ENCODE measurements at places on chromosomes 1 and 21. TPM values are rescaled to one million over a fixed set of nuclear protein-coding genes. Genes with fewer than 3 reads are reported as not detected.

GRCh38 chr1:64624808-64625207 lies 120.1 kb upstream of the RAVER2 start:
- no peak for DNase-seq

- DNase-seq = no peak
Measured at GRCh38 chr1:27940297-27940696, 5.5 kb downstream of the SMPDL3B start.

DNA sequence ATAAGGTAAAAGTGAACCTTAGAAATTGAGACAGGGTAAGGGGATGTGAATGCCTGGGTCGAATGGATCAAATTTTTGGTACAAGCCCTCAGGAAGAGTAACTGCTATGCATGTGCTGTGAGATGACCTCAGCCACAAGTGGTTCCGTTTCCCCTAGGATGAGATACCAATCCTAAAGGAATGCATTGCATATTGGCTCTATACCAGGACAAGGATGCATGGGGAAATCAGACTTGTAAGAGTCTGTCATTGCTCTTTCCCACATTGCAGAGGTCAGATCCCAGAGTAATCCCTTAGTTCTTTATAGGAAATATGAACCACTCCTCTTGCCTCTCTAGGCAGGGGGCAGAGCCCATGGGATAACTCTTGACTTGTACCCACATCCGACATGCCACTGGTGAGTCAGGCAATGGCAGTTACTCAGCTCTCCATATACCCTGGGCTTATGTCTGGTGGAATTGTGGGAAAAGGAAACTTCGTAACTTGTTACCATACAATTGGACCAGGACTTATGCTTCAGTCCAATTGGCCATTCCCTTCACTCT lies 428.3 kb upstream of the ZRANB2 start:
- no peak for DNase-seq

DNA sequence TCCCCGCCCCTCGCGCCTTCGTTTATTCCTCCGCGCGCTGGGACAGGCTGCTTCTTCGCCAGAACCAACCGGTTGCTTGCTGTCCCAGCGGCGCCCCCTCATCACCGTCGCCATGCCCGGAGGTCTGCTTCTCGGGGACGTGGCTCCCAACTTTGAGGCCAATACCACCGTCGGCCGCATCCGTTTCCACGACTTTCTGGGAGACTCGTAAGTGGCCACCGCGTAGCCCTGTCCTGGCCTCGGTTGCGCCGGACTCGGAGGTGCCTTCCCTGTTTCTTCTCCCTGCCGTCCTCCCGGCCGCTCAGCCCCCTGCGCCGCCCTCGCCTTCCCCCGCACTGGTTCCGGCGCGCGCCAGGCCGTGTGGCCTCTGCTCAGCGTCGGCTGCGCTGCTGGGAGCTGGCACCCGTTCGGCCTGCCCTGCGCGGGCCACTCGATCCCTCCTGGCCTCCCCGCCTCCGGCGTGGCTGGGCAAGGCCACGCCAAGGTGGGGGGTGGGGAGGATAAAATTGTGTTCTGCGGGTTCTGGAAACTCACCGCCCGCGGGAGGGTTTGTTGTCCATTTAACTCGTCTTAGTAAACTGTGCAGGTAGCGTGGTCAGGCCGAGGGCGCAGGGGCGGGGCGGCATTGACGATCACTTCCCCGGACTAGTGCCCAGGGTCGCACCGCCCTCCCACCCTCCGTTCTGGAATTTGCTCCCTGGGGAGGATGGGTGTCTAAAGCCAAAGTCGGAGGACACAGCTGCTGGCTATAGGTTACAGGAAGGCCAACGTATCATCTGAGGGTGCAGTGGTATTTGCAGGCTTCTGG lies at the start of gene PRDX6:
Gene PRDX6 (plus strand): TSS at position 50 of the 808 bp plus-strand sequence. CDS start 63 bp downstream, at position 113.
- peak; percentile 97 for DNase-seq

DNA sequence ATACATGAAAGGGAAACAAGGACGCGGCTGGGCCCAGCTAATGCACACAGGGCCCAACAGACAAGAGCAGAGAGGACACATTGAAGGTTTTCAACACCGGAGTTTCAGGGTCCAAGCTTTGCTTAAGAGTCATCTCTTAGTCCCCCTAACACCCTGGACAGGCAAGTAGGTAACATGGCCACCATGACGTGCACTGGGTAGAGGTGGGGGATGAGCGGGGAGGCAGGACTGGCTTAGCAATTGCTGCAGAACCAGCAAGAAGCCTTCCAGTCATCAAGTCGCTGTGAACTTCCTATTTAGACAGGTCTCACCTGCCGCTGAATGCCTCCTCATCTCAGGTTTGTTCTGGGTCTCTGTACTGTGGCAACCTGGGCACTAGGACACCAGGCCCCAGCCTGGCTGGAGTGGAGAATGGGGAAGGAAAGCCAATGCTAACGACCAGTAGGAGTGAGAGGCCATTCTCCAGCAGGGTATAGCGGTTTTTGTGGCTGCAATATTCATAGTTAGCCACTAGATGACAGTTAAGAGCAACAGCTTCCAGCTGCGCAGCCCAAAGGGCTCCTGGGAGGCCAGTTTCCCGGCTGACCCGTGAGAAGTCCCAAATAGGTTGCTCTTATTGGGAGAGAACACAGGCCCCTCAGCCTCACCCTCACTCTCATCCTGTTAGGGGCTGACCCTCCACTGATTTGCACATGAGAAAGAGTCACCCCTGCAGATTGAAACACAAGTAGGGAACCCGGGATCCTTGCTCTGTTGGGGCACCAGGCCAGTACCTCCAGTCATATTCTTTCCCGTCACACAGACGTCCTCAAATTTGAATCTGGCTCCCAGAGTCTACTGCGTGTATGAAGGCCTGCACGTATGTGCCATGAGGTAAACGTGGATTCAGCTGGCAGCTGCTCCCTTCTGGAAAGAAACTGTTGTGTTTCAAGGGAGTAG lies 6.0 kb upstream of the PIGC start:
- DNase-seq = no peak

DNA sequence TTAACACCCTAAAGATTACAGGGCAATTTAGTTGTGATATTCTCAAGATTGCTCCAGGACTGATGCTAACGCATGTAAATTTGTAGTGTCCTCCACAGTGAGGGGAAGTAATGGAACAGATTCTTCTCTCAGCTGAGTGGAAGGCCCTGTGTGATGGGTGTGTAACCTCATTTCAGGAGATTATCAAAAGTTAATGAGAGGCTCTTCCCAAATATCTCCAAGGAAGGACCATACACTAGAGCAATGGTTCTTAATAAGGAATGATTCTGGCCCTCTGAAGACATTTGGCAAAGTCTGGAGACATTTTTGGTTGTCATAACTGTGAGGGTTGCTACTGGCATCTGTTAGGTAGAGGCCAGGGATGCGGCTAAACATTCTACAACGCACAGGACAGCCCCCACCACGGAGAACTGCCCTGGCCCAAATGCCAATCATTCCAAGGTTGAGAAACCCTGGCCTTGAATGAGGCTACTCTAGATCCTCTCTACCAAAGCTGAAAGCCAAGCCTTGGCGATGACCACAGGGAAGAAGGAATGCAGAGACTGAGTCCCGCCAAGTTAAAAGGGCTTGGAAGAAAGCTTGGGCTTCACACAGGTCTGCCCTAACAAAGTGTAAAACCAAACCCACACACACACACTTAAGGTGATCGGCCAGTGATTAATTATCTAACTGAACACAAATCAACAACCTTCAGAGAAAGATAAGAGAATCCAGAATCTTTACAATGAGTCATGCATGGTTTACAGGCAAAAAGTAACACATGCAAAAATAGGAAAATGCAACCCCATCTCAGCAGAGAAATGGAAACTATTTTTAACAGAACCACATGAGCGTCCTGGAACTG lies 135.8 kb downstream of the SYF2 start:
- no peak for DNase-seq

- no peak for DNase-seq
Measured at GRCh38 chr1:150015651-150016131, 5.2 kb upstream of the OTUD7B start.

GRCh38 chr1:21622466-21623315 lies 46.5 kb downstream of the RAP1GAP start:
- no peak for DNase-seq

DNA sequence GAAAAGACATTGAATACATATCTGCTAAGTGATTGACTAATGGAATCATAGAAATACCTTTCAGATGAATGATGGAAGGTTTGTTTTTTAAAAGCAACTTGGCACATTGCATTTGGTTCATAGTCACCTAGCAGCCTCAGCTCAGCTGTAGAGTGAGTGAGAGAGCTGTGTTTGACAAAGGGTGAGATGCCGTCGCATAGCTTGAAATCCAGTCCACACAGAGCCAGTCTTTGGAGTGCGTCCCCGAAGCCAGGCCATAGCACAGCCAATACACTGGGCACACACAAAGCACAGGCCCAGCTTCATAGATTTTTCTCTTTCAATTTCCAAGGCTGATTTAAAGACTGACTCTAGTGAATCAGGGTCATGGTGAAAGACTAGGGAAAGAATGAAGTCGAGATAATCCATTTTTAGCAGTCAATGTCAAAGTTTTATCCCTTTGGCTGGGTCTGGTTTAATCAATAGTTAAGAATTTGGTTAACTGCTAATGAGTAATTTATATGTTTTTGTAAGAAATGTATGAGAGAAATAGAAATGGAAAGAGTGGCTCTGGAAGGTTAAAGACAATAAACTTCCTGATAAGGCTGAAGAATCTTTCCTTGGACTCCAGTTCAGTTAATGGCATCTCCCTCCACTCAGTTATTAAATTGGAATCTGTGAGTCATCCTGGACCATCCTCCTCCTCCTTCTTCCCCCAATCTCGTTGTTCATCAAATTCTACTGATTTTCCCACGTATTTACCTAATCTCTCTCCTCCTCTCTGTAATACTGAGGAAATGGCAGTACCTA lies 101.2 kb upstream of the IRF2BP2 start:
- DNase-seq = no peak

GRCh38 chr1:28249013-28249865 lies 10.1 kb upstream of the SESN2 start:
- DNase-seq = no peak

GRCh38 chr21:16969636-16970035 lies 543.2 kb upstream of the CXADR start:
- no peak for DNase-seq

DNA sequence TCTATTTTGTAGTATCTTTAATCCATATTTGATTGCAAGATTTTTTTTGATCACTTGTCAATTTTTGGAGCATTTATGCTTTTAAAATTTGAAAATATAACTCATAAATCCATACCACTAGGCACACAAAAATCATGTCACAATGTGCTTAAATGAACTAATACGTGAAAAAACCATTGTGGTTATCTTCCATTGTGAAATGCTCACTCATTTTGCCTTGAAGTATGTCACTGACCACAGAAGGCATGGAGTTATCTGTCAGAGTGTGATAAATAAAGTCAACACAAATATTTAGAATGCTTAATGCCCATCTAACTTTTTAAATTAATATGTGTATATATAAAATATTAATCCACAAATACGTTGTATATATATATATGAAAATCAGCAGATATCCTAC lies 347.2 kb downstream of the PTPRC start:
- DNase-seq = no peak

- no peak for DNase-seq
Measured at GRCh38 chr1:32622806-32623681, 27.3 kb downstream of the ZBTB8OS start.

DNA sequence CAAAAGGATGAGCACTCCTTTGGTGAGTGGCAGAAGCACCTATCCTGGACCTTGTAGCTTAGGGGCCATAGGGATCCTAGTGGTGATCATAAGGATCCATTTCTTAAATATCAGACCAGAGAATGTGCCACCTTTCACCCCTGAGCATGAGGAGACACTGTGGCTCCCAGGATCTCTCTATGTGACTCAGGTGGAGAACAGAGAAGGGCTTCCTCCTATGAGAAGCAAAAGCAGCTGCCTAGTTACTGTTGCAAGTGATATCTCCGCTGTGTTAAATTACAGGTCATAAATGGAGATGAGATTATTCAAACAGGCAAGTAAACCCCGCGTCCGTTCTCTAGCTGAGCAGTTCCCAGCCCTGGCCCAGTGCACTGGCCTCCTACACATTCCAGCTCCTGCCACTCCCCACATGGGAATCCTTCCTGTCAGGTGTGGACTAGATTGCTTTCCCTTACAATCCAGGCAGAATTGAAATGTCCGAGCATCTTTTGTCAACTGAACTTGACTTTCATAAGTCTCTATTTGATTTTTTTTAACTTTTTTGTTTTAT lies 26.3 kb downstream of the CLEC20A start:
- no peak for DNase-seq

- DNase-seq = peak; percentile 14
Measured at GRCh38 chr1:152067929-152068328, 20.9 kb downstream of the TCHHL1 start.

GRCh38 chr1:151158326-151158725 lies 1.9 kb downstream of the TNFAIP8L2 start:
- no peak for DNase-seq

DNA sequence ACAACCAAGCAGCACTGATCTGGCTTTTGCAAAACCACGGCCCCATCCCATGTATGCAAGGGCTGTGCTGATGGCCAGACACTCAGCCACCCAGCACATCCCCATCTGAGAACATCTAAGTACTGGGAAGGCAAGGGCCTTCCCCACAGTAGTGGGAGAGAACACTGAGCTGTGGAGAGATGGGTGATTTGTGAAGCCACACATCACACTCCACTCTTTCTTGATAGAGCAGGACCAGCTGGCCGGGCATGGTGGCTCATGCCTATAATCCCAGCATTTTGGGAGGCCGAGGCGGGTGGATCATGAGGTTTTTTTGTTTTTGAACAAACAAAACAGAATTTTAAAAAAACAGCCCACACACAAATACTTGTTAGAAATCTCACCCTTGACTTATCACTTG lies 28.2 kb upstream of the RXRG start:
- peak; percentile 84 for DNase-seq

GRCh38 chr1:94668528-94668927 lies 127.0 kb upstream of the F3 start:
- no peak for DNase-seq

- peak; percentile 77 for DNase-seq
Measured at GRCh38 chr1:8818325-8818775, 910 bp upstream of the RERE start.

DNA sequence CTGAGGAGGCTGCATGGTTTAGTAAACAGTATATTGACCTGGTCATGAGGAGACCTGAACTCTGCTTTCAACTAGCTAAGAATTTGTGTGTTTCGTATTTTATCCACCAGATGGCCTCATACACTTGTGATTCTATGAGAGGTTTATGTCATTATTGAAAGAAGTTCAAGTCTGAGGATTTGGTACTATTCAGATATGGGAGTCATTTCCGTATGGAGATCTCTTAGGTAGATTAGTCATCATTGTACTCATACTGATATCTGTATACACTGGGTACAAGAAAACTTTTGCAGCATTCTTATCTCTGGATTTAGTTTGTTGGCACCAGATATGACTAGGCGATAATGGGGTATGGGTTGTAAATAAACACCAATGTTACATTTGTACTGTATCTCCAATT lies 26.6 kb downstream of the ATF6 start:
- DNase-seq = no peak

Gene TIAM1
- total RNA-seq = 5.8 TPM

Gene DLGAP3
- total RNA-seq = 0.46 TPM

Gene ZNF593OS
- total RNA-seq = not detected

Gene REN
- total RNA-seq = not detected

Gene EDN2
- not detected for total RNA-seq

Gene MROH7
- total RNA-seq = 20.8 TPM

Gene RBBP5
- total RNA-seq = 11.1 TPM

Gene TRPM2
- 2.5 TPM for total RNA-seq

Gene BNIPL
- total RNA-seq = 0.11 TPM

Gene PTAFR
- total RNA-seq = 6.2 TPM

Gene FCRL6
- not detected for total RNA-seq

Gene FCRLA
- not detected for total RNA-seq

Data from esophagus muscularis mucosa (tissue), 4 donors.